ENCODE measurements at places on chromosomes 2 and 18.

DNA sequence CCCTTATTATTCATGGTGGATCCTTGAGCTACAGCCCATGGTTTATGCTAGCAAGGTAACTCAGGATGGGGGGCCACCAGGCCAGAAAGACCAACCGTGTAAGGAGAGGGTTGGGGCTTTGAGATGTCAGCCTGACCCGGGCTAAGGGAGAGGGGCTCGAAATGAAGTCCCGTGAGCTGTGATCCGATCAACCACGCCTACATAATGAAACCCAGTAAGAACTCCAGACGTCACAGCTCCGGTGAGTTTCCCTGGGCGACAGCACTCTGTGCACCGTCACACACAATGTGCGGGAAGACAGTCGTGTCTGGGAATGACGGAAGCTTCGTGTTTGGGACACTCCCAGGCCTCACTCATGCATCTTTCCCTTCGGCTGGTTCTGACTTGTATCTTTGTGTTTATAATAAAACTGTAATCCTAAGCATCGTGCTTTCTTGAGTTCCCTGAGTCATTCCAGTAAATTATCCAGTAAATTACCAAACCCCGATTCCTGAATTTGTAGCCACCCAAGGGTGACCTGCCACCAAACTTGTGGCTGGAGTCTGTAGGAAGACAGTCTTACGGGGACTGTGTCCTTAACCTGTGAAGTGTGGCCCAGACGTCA is 44.2 kb downstream of the CYP27C1 start:
- DNase-seq = no peak

DNA sequence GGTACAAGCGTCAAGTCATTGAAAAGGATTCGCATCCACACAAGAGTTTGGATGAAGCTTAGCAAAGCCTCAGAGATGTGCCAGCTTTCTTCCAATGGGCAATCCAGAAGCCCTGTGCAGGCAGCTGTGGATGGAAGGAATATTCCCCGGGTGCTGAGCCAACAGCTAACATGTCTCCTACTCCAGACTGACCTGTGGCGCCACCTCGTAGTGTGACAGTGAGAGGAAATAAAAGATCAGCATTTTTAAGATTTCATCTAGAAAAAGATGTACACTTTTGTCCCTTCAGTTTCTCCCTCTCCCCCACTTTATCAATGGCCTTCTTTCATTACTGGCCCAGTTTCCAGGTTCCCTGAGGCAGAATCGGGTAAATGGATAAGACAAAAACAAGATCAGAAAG is 48.9 kb upstream of the SPATS2L start:
- no peak for DNase-seq

DNA sequence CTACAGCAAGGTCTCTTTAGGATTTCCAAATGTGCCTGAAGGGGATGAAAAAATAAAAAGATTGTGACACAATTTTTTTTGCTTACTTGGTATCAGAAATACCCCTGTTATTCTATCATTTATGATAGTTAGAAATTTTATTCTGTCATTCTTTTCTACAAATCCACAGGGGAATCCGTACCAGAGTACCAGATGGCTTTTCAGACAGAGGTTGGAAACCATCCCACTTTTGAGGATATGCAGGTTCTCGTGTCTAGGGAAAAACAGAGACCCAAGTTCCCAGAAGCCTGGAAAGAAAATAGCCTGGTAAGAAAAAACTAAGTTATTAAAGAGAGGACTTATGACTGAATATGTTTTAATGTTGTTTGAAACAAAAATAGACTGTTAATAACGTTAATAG is 92.6 kb upstream of the FAM117B start:
- no peak for DNase-seq

- no peak for DNase-seq
Observed at GRCh38 chr2:195537811-195538210, 119.2 kb upstream of the SLC39A10 start.
